ENCODE measurements at places on chromosomes 7 and 10.

- DNase-seq: no peak
Measured at GRCh38 chr10:89283936-89284475, 17.8 kb upstream of the IFIT2 start.

DNA sequence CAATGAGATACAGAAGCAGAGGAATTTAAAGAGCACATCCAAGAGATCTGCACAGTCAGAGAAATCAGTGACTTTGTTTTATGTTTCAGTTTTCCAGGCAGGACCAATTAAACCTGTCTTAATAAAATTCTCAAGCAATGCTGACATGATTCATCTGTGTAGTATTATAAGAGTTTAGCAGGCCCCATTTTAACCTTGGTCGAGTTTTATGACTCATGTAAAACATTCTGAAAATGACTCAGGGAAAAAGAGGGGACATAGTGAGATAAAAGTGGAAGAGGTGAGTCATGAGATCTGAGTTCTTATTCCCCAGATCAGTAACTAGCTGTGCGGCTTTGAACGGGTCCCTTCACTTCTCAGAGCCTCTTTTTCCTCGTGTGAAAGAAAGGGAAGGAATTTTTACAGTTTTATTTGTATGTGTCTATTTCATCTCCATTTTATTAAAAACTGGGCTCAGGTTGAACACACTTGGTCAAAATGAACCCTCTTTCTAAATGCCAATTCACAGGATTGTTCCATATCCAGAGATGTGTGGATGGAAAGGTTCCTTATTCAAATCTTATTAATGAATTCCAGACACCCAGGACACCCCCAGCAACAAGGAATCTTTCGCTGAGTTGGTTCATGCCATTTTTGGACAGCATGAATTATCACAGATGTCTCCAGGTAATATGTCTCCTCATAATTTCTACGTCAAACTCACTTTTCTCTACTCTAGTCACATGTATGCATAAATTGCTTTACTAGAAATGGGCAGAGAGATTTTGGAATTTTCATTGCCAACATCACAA is 143.2 kb downstream of the JAZF1 start:
- peak; percentile 43 for DNase-seq

GRCh38 chr10:74652664-74653063 is 173.7 kb upstream of the KAT6B start:
- no peak for DNase-seq

- no peak for DNase-seq
Measured at GRCh38 chr7:104962781-104963180, 51.2 kb upstream of the KMT2E start.

GRCh38 chr10:130387936-130388580 is 251.9 kb downstream of the GLRX3 start:
- no peak for DNase-seq

DNA sequence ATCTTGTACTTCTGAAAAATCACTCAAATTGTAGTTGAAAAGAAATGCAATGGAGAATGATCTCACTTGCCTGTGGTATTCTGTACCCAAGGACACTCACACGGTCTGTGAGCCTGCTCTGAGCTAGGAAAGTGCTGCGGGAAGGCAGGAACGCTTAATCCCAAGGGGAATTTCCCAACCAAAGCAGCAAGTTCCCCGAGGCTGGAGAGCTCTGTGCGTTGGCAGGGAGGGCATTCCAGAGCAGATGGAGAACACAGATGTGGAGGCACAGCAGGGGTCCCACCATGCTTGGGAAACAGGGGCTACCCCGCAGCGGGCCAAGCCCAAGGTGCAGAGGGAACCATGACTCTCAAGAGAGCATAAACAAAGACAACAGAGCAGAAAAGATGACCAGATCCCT is 13.6 kb downstream of the SVIL start:
- no peak for DNase-seq

GRCh38 chr10:5888843-5889623 is 660 bp downstream of the ANKRD16 start:
- peak; percentile 57 for DNase-seq

DNA sequence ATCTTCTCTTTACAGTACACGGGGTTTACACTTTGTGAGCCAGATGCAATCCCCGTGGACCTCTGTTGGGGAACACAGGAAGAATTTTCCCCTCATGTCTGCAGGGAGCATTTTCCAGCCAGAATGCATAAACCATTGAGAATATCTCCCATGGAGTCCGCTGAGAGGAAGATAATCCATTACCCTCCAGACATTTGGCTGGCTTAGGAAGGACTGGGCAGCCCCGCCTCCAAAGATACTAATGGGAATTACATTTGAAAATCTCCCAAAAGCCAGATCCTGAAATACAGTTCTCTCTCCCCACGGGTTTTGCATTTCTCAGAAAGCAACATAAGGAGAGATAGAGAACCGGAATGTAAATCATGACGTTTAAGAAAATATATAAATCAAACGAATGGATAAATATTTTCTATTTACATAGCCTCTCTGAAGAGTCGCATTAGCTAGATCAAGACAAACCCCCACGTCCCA is 53.5 kb downstream of the TRIL start:
- no peak for DNase-seq

GRCh38 chr7:43010061-43010460 is 77.9 kb downstream of the MRPL32 start:
- no peak for DNase-seq

DNA sequence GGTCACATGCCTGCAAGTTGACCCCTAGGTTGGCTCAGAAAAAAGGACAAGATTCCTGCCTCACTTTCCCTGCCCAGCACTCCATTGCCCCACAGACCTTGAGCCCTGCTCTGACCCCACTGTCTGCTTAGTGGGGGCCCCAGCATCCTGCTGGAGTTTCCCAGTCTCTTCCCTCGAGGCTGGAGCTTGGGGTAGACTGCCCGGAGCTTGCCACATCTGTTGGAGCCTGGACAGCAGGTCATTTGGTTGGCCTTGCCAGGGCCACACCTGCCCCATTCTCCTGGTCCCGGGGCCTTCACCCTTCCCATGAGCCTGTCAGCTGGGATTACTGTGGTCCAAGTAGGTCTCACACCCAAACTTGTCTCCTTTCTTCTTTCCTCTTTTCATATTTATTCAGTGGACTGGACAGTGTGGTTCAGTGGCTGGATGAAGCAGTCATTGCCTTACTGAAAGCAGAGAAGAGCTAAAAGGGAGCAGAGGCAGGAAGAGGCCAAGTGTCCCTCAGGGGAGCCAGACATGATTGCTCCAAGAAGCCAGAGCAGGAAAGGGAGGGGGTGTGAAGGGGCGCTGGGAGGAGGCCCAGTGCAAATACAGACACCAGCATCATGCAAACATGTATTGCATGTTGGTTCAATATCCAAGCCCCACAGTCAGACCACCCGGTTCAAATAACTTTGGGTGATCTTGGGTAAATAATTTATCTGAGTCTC is 56.2 kb upstream of the CACUL1 start:
- DNase-seq: no peak
